ENCODE measurements at places on chromosomes 1 and 21.

GRCh38 chr1:159921251-159921650 is 4.1 kb downstream of the TAGLN2 start:
- DNase-seq = no peak

DNA sequence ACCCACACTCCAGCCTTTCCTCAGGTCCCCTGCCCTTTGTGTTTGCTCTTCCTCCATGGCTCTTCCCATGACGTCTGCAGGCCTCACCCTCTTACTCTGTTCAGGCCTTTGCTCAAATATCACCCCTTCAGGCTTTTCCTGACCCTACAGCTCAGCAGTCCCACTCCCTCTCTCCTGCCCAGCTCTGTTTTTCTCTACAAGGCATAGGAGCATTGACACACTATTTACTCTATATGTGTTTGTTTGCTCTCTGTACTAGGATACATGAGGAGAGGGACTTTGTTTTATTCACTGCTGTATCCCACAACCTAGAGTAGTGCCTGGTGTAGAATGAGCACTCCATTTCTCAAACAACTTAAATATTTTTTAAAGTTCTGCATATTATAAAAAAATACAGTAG is 107.4 kb upstream of the COA6 start:
- no peak for DNase-seq

- no peak for DNase-seq
Measured at GRCh38 chr1:10398278-10398733, 558 bp upstream of the PGD start.

- no peak for DNase-seq
Measured at GRCh38 chr1:184433956-184434502, 47.2 kb downstream of the C1orf21 start.

- DNase-seq = no peak
Measured at GRCh38 chr21:39161064-39161463, 22.2 kb downstream of the PSMG1 start.

DNA sequence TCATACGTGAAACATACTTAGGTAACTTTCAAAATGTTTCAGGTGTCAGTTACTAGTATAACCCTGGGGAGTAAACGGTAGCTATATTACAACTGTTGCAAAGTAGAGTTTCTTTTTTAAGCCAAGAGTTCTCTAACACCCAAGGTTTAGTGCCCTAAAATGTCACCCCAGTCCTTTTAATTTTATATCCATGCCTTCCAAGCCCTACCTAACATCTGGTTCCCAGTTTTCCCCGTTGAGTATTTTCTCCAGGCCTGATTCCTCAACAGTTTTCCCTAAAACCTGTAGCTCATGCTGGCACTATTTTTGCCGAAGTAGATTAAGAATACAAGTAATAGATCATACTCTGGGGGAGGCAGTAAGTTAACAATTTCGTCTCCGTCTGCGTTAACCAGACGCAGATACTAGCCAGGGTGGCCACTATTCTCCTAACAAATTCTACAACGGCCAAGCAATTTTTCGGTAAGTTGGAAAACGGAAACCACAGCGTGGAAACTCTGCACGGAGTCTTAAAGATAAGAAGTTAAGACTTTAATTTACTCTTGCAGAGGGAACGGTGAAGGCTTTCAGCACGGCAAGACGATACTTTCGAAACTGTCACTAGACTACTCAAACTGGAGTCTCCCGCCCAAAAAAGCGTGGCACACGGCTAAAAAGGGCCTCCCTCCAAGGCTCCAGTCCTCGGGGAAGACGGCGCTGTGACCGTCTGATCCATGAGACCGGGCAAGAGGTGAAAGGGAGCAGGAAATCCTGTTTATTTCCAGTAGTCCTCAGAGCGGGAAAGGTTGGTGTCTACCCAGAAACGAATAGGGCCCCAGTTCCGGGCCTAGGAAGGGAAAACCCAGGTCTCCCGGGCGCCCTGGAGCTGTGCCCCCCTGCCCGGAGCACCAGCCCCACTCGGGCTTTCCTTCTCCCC is 945 bp downstream of the SRSF4 start:
- DNase-seq = peak; percentile 3

GRCh38 chr21:43364261-43364510 is 62.7 kb downstream of the SIK1 start:
- DNase-seq = no peak

- no peak for DNase-seq
Measured at GRCh38 chr1:48670234-48671020, 106.3 kb downstream of the BEND5 start.

- no peak for DNase-seq
Measured at GRCh38 chr21:43613755-43614638, 45.3 kb downstream of the HSF2BP start.

DNA sequence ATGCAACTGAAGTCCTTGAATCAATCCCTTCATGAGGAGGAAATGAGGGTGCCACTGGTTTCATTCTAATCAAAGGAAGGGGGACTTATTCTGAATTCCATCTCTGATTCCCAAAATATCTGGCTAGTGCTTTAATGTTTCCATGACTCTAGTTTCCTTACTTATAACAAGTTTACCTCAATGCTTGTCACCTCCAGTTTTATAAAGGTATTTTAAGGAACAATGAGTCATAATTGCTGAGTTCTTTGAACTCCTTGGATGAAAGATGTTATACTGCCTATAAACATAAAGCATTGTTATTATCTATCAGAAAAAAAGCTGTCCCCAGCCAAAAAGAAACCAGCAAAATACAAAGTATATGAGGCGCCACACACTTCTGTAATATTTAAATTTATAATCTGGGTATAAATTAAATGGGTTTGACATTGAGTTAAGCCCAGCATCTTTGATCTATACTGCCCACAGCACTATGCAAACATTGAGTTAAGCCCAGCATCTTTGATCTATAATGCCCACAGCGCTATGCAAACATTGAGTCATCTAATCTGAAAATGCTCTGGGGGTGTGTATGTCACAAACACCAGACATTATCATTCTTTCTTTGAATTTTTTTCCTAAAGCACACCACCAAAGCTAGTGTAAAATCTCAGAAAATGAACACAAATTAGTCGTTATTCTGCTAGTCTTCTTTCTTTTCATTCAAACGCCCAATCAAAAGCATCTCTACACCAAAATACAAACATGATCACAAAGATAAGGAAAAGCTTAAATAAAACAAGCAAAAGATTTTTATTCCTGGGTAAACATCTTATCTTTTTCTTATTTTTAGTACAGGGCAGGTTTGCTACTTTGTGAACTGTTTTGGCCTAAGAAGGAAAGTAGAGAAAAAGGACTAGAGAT is 11.5 kb upstream of the CXADR start:
- DNase-seq = no peak

DNA sequence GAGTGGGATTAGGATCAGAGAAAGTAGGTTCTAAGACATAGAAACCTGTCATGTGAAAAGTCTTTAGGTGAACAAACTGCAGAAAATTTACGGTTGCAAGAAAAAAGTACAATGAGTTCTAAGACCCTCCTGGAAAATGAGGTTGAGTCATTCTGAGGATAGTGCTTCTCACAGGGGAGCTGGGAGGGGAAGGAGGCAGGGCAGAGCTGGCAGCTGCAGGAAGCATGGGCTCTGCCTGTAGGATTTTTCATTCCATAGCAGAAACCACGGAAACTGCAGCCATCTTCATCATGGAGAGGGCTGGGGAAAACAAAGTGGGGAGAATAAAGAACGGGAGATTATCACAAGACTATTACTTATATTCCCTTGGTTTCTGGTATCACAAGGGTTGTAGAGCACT is 25.8 kb upstream of the THEM4 start:
- DNase-seq = no peak

GRCh38 chr21:17858747-17859146 is 39.6 kb upstream of the C21orf91 start:
- no peak for DNase-seq

DNA sequence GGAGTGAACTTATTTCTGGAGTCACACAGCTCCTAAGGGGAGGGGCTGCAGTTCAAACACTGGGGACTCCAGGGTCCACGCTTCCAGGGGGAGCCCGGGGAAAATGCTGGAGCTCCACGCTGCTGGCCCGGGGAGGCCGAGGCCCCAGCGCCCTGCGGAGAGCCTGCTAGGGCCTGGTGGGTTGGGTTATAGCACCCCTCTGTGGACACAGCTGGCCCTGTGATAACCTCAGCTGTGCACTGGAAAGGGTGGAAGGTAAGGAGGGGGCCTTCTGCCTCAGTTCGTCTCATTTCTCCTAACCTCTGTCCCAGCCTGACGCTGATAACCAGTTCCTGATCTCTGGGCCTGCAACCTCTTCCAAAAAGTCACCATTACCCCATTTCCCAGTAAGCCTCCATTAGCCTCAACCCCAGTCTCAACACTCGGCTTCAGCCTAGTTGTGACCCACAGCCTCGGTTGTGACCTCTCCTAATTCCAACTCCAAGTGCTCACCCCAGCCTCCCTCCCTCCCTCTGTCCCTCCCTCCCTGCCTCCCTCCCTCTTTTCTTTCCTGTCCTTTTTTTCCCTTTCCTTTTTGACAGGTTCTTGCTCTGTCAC is 7.1 kb downstream of the NBL1 start:
- DNase-seq = peak; percentile 36

GRCh38 chr1:21594501-21594900 is 74.7 kb downstream of the RAP1GAP start:
- no peak for DNase-seq

DNA sequence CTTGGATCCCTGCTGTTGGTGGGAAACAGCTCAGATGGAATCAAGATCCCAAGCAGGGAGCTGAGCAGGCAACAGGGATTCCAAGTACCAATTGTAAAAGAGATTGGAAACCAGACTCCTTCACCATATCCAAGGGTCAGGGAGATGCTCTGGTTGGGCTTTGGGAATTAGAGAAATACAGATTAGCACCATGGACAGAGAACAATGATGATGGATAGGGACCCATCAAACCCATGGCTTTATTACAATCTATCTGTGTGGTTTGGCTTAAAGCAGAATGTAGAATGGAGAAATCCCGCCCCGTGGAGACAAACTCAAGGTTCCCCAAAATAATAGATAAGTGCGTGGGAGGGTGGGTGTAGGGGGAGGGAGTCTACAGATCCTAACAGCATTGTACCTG is 120.7 kb upstream of the CSF3R start:
- DNase-seq = no peak

DNA sequence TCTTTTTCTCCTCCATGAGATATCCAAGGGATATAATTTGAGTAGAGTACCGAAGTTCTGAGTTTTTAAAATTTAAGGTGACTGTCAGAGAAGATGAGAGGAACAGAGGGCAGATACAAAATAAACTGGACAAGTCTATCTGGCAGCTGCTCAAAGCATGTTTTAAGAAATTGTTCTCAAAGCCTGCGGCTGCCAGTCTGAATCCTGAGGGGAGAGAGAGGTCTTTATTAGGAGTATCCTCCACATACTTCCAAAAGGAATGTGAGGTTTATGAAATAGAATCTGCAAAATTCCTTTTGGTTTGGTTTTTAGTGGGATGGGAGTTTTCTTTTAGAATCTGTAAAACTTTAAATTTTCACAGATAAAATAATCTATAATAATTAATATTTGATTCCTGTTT is 41.3 kb downstream of the TTC13 start:
- DNase-seq = no peak

GRCh38 chr1:173475564-173476196 is 1.5 kb upstream of the PRDX6 start:
- no peak for DNase-seq

DNA sequence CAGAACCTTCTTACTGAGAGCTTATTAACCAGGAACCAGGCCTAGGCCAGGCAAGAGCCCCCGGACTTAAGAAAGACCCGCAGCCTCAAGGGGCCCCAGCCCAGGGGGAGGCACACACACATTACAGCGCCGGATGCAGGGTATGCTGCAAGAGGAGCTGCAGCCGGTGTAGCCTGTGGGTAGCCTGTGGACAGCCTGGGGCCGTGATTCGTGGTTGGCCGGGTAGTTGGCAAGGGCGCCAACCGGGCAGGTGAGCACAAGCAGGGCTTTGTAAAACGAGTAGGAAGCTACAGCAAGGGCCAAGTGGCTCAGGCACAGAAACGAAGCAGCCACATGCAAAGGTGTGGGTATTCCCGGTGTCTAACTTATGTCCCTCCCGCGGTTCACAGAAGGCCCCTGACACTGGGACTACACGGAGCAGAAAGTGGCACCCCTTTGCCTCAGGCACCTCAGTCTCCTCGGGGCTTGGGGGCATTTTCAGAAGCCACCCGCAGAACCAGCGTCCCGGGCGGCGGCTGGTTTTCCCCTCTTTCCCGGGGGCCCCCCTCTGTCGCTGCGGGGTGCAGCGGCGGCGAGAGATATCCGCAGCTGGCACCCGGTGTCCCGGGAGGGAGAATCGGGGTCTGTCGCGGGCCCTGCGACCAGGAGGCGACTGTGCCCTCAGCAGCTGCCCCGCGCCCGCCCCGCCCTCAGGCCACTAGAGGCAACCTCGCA is 40.8 kb downstream of the KIAA1614 start:
- DNase-seq = no peak

- DNase-seq = no peak
Measured at GRCh38 chr1:227733309-227733705, 1.8 kb downstream of the JMJD4 start.

- no peak for DNase-seq
Measured at GRCh38 chr21:32795802-32796559, 24.4 kb upstream of the PAXBP1 start.

GRCh38 chr1:107867422-107867821 is 97.6 kb downstream of the VAV3 start:
- DNase-seq = no peak

GRCh38 chr1:76577525-76578185 is 289.6 kb upstream of the ST6GALNAC5 start:
- DNase-seq = no peak

- no peak for DNase-seq
Measured at GRCh38 chr1:4973341-4973740, 318.9 kb downstream of the AJAP1 start.

GRCh38 chr21:37237764-37238163 is 29.4 kb downstream of the VPS26C start:
- no peak for DNase-seq

DNA sequence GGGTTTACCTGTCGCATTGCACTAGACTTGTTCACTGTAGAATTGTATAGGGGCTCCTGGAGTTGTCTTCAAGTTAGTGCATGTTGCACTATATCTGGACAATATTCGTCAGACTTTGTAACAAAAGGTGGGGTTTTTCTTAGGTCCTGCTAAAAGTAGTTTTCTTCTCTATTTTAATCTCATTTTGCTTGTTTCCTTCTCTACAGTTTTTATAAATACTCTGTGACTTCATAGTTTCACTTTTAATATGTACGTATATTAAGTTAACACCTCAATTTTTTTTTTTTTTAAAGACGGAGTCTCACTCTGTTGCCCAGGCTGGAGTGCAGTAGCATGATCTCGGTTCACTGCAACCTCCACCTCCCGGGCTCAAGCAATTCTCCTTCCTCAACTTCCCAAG is 26.5 kb upstream of the MRPS6 start:
- DNase-seq = no peak

- no peak for DNase-seq
Measured at GRCh38 chr1:39214021-39214713, 9.7 kb downstream of the MACF1 start.

DNA sequence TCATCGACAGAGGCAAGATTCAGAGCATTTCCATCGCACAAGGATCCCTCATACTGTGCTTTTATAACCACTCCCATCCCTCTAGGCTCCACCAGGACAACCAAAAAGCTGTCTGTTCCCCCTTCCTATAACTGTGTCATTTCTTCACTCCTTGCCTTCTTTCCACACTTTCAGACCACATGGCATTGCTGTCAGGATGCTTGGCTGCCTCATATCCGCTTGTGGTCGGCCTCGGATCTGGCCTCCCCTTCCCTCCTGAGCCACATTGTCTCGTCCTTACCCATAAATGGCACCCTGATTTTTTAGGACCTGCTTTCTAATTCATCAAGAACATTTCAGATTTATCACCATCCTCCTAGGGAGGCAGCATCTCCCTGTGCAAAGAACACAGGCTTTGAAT is 80.5 kb downstream of the HIVEP3 start:
- DNase-seq = no peak

GRCh38 chr1:44613941-44614340 is 60.3 kb downstream of the TMEM53 start:
- DNase-seq = no peak
